ENCODE measurements at places on chromosomes 16 and 17.

DNA sequence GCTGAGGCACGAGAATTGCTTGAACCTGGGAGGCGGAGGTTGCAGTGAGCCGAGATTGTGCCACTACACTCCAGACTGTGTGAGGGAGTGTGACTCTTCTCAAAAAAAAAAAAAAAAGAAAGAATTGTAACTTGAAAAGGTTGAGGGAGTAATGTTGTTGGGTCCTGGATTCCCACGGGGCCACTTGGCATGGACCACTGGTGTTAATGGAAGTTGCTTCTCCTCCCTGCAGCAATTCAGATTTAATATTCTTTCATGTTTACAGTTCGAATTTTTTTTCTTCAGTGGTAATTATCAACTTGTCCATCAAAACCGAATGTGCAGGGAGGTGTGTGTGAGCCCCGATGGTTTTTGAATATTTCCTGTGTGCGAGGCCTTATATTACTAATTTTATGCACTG lies 7.2 kb downstream of the EPN2 start:
- no peak for DNase-seq

GRCh38 chr16:11355862-11356261 lies 10.6 kb downstream of the RMI2 start:
- DNase-seq = no peak

GRCh38 chr17:82493226-82493781 lies 26.2 kb upstream of the FOXK2 start:
- DNase-seq = no peak

DNA sequence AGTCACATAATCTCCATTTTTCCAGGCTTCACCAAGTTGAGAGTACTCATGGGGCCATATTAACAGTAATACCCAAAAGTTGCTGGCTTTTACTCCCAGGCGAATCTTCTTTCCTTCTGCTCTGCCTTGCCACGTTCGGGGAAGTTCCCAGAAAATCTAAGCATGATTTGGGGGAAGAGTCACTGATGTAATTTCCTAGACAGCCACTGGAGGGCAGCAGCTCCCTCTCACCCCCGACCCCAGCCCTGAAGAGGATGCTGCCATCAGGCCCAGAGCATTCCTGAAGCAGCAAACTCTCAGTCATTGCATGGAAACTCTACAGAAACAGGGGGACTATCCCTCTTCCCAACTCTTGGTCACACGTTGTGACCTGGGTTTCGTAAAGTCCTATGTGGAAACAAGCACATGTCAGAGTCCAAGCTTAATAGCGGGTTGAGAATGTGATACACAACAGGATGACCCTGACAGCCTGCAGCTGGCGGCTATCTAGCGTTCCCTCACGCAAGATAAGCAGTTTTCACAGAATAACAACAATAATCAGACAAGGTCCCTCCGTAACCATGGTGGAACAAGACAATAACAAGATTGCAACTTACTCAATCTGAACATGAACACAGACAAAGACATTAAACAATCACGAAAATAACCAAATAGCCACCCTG lies 43.8 kb upstream of the DHX40 start:
- DNase-seq = peak; percentile 15

GRCh38 chr16:61421111-61421510 lies 615.1 kb downstream of the CDH8 start:
- no peak for DNase-seq

- no peak for DNase-seq
Observed at GRCh38 chr17:19707728-19708221, 8.6 kb downstream of the SLC47A2 start.

DNA sequence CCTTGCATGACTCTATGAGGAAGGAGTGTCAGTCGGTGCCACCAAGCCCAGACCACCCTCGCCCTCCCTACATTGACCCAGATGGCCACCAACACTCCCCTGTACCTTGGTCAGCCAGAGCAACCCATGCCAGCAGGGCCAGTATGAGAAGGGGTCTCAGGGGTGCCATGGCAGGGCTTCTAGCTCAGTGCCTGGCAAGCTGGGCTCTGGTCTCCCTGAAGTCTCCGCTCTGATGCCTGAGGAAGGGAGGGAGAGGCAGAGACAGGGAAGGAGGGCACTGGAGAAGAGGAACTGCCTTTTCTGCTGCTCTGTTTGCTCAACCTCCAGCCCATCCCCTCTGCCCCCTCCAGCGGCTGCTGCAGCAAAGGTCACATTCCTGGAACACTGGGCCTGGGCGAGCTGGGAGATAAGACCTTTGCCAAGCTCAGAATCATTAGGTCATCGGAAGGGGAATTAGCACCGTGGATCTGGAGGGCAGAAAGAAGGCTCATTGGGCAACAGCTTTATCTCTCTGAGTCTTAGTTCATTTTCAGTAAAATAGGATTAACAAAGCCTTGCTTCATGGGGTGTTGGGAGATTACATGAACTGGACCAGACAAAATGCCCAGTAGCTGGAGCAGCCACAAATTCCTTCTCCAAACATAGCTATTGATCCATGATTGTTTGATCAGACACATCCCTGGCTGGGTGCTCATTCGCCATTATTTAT lies at the start of gene VTN:
Gene VTN (minus strand): TSS at position 273 of the 709 bp plus-strand sequence. CDS start 104 bp downstream, at position 169.
- no peak for DNase-seq

GRCh38 chr16:81239367-81240121 lies 1.1 kb downstream of the BCO1 start:
- no peak for DNase-seq

- no peak for DNase-seq
Observed at GRCh38 chr16:24713379-24713778, 16.1 kb upstream of the TNRC6A start.

- no peak for DNase-seq
Observed at GRCh38 chr17:50576864-50577263, 16.3 kb downstream of the CACNA1G start.

DNA sequence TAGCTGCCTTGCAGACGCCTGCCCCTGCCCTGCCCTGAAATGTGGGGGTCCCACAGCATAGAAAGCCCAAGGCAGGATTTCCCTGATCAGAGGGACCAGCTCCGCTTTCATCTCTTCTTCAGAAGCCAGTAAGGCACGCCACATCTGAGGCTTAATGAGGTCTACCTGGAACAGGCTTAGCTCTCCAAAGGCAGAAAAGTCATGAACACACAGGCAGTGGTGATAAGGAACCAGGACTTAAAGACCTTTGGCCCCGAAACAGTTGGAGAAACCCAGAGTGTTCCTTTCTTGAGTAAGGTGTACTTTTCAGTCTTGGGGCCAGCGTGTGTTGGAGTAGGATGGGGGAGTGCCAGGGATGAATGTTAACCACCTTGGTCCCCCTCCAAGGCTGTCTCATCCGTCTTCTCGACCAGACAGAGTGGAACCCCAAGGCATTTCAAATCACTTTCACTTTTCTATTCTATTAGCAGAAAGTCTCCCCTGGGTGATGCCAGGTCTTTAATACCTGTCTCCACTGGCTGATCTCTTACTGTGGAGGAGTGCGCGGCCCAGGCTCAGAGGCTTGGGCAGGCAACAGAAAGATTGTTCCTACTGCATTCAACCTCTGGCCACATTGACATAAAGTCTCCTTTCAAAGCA lies 43.9 kb downstream of the TMEM186 start:
- no peak for DNase-seq

DNA sequence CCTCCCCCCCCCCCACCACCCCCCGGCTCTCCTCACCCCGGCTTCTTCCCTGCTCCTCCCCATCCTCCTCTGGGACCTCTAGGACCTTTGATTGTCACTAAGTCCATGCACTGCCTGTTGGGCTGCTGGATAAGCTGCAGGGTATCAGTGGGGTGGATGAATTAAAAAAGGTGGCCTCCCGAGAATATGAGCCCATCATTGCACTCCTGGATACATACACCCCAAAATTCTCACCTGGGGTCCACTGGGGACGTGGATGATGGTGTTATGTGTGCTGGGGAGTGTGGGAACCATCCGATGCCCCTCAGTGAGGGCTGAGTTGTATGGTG lies 88.8 kb downstream of the IRF8 start:
- DNase-seq = no peak

- DNase-seq = no peak
Observed at GRCh38 chr17:65388911-65389310, 172.5 kb downstream of the AXIN2 start.

DNA sequence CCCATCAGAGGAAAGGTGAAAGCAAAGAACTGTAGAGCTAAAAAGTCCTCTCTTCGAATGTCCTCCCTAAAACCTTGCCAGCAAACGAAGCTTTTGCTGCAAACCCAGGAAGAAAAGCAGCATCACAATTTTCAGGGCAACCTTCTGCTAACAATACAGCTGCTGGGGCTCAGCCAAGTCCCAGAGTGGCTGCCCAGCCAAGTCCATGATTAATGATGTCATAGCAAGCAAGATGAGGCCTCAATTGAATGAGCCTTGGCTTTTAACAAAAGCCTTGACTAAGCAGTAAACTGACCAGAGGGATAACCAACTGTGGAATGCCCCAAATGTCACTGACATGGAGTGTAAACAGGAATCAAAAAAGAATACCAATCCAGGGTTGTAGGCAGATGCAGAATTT lies 342.7 kb downstream of the PMP22 start:
- DNase-seq = peak; percentile 21

DNA sequence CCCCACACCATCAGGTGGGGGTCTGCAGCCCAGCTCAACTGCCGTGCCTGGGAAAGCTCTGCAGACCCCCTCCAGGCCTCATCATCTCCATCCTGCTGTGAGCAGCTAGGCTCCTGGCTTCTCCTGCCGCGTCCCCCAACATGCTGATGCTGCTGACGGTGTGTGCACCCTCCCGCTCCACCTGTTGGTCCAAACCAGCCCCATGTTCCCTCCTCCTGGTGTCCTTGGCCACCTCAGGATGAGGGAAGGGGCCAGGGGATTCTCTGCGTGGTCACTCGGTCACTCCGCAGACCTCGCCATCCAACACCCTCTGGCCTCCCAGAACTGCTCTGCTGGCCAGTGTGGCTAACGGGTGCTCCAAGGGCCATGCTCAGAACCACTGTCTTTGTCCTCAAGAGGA lies 368.6 kb downstream of the FOXL1 start:
- no peak for DNase-seq

- DNase-seq = no peak
Observed at GRCh38 chr17:82302568-82302963, 14.8 kb downstream of the CD7 start.

DNA sequence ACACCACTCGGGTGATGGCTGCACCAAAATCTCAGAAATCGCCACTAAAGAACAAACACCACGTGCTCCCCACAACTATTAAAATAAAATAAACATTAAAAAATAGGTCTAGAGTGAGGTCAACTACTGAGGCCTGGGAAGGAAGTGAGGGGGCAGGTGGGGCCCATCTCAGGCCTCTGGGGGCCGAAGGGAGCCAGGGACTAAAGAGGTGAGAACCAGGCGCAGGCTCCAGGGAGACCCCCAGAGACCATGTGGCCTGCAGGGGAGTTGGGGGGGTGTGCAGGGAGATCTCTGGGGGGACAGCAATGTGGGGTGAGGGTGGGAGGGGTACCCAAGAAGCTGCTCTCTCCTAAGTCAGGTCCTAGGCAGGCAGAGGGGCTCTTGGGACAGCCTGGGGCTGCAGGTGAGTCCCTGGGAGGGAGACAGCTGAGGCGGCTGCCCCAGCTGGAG lies 111.3 kb upstream of the SMURF2 start:
- no peak for DNase-seq

DNA sequence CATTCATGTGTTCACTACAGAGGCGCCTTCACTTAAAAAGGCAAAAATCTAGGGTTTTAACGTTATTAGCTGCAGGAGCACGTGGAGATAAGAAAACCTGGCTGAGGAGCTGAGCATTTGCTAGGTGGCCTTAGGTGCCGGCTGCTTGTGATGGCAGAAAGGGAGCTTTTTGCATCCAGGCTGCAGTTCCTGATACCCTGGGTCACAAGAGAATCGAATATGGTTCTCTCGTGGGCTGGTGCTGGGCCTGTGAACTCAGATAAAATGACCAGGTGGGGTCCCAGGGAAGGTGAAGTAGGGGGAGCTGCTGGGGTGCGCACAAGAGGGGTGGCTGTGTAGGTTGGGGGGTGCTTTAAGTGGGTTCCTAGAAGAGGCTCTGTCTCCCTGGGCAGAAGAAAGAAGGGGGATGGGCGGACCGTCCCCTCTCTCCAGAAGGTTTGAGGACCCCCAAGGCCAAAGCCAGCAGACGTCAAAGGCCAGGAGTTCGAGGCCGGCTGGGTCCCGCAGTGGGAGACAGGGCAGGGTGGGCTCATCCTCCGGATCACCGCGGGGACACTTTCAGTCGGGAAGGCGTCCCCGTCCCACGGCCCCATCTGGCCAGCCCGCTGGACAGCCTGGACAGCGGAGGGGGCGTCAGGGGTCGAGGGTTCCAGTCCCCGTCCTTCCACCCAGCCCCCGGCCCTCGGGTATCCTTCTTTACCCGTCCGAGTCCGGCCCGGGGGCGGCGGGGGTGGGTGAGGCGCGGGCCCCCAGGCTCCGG lies 740 bp upstream of the CMIP start:
- DNase-seq = no peak

GRCh38 chr16:11283820-11284248 lies 2.7 kb upstream of the PRM1 start:
- DNase-seq = no peak

GRCh38 chr17:77531641-77532040 lies 390.9 kb downstream of the SEC14L1 start:
- peak; percentile 62 for DNase-seq

DNA sequence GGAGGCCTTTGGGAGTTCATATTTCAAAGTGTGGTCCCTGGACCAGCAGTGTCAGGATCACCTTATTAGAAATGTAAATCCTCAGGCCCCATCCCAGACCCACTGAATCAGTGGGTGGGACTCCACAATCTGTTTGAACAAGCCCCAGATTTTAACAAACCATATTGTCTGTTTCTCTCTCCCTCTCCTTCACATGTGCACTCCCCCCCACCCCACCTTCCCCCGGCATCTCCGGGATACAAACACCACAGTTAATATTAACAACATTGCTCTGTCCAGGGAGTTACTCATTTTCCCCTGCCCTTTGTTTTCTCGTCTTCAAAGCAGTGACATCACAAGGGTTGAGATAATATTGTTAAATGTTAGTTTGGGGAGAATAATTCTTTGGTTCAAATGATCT lies 127.3 kb downstream of the KATNIP start:
- DNase-seq = no peak

GRCh38 chr16:86618431-86619238 lies 40.3 kb downstream of the FOXL1 start:
- no peak for DNase-seq

DNA sequence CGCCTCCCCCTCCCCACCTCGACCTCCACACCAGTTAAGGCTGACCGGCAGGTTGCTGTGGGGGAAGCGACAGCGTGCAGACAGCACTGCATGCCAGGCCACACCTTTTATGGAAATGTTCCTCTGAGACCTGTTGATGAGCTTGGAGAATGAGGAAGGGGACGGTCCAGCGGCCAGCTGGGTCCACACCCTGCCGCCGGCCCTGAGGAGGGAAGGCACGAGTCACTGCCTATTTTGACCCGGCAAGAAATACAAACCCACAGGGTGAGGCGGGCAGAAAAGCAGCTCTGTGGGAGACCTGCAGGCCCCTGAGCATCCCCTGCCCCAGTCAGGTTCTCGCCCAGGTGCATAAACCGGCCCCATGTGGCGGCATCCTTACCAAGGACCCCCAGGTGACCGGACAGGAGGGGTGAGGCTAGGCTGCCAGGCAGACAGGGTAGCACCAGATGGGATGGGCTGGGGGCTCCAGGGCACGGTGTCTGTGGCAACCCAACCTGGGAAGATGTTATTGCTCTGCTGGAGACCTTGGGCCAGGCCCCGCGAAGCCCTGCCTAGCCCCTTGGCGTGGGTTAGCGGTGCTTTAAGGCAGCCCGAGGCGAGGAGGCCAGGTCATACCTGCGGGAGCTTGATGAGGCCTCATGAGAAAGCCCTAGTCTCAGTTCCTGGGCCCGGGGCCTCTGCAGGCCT lies 12.7 kb downstream of the NATD1 start:
- no peak for DNase-seq

GRCh38 chr17:51954232-51954765 lies 204.2 kb downstream of the CA10 start:
- no peak for DNase-seq

All from C1 segment of cervical spinal cord (tissue), 14 donors.